ENCODE measurements at places on chromosomes 12 and 14.

DNA sequence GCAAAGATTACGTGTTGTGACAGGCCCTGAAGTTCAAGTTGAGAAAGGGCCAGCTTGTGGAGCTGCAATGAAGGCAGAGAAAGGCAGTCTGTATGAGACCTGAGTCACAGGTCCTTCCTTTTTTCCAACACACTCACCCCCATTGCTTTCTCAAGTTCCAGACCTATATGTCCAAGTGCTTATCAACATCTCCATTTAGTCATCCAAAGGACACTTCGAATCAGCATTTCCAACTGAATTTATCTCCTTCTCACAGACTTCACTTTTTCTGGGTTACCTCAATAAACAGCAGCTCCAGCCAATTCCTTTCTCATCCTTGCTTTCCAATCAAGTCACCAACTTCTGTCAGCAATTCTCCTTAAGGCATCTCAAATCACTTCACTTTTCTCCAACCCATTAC lies 56.4 kb upstream of the KIF21A start:
- no peak for DNase-seq

- DNase-seq, result no peak
Observed at GRCh38 chr12:126228936-126229335, 1163.7 kb downstream of the AACS start.

- no peak for DNase-seq
Observed at GRCh38 chr12:10048526-10048925, 18.0 kb downstream of the CLEC9A start.

- no peak for DNase-seq
Observed at GRCh38 chr12:52924764-52925716, 20.2 kb upstream of the KRT8 start.

- DNase-seq, result no peak
Observed at GRCh38 chr14:105336477-105337287, 22.1 kb downstream of the PACS2 start.

GRCh38 chr12:53230108-53230845 lies 1.7 kb downstream of the RARG start:
- no peak for DNase-seq

- no peak for DNase-seq
Observed at GRCh38 chr12:116547955-116548501, 11.2 kb upstream of the MAP1LC3B2 start.

DNA sequence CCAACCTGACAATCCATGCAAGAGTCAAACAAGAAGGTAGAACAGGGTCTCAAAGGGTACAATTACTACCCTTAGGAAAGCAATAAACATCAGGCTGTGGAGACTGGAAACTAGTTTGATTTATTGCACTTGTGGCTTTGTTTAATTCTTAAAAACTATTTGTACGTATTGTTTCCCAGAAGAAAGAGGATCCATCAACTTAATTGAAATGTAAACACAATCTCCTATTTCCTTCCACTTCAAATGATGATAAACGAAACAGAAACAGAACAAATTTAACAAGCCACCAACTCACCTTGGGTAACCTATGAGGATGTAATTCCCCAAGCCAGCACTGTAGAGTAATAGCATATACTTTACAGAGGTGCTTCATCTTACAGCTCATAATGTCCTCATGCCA lies 8.0 kb downstream of the STXBP6 start:
- DNase-seq, result no peak

- DNase-seq, result no peak
Observed at GRCh38 chr14:98954349-98955000, 317.5 kb downstream of the BCL11B start.

DNA sequence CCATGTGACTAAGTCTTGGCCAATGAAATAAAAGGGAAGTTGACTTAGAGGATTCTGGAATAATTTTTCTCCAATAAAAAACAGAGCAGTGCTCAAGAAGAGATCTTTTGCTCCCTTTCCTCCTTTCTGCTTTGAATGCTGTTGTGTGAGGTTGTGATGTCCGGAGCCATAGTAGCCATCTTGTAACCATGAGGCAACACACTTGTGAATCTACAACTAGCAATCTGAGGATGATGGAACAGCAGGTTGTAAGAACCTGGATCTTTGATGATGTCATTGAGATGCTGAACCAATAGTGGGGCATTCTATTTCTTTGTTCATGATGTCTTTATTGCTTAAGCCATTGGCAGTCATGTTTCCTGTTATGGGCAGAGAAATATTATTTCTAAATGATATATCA lies 230.0 kb upstream of the SRRM4 start:
- DNase-seq, result no peak

GRCh38 chr14:60215520-60216420 lies 33.3 kb upstream of the PPM1A start:
- DNase-seq, result no peak

DNA sequence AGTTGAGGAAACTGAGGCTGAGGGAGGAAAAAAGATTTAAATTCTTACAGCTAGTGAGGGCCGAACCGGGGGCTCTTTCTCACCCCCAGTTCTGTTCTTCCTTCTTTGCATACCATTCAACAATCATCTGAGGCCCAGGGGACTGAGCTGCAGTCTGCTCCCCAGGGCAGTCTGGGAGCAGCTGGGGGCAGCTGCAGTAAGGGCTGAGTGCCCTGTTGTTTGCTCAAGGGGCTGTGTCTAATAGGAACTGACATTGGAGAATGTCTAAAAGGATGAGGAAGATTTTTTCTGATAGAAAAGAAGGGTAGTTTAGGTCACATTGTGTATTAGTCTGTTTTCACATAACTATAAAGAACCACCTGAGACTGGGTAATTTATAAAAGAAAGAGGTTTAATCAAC lies 42.2 kb downstream of the SLC17A8 start:
- no peak for DNase-seq

- DNase-seq, result no peak
Observed at GRCh38 chr14:22668417-22668816, 24.3 kb upstream of the OR6J1 start.

GRCh38 chr14:50082308-50082742 lies 34.0 kb downstream of the VCPKMT start:
- DNase-seq, result no peak

DNA sequence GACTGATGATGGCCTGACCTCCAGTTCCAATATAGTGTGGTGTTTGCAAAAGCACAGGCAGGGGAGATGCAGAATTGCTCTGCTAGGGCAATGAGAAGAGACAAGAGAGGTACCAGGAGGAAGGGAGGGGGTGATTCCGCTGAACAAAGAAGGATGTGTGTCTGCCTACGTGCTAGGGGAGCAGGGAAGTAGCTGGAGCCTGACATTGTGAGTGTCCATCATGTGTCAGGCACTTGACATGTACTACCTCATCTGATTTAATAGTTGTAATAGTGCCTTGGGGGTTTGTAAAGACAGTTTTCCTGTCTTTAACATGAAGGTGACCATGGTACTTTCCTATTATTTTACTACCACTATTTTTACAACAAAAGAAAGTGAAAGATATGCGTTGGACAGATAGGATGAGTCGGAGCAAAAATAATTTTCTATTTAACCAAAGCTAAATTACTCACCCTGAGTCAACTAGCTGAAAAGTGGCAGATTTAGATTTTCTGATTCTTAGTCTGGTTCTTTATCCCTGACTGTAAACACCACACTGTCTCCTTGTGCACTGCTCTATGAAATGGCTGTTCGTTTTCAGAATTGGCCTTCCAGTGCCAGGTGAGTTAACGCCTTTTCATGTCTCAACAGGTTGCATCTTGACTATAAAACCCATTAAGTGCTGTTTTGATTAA lies 33.7 kb upstream of the TEAD4 start:
- no peak for DNase-seq

DNA sequence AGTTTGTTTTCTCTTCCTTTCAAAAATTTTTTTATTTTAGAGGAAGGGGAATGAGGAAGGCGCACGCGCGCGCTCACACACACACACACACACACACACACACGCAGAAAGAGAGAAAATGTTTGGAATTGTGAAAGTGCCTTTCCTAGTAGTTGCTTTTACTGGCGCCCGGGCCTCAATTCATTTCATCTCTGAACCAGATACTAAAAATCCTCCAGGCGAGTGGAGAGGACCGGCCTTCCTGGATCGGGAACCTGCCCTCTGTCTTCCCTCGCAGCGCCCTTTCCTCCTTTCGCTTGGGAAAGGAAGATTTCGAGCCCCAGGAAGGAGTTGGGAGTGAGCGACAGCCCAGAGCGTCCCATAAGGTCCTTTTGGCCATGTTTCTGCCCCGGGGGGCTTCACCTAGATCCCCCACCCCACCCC lies 7.8 kb upstream of the TBX3 start:
- no peak for DNase-seq

GRCh38 chr14:89667983-89668382 lies 250.9 kb upstream of the FOXN3 start:
- DNase-seq, result no peak

- no peak for DNase-seq
Observed at GRCh38 chr12:67692966-67693365, 44.4 kb downstream of the DYRK2 start.

GRCh38 chr14:69986336-69986735 lies 107.1 kb downstream of the SMOC1 start:
- DNase-seq, result no peak

- DNase-seq, result no peak
Observed at GRCh38 chr12:105864901-105865300, 273.9 kb downstream of the NUAK1 start.

- no peak for DNase-seq
Observed at GRCh38 chr14:74945852-74946658, 9.3 kb downstream of the PGF start.

- no peak for DNase-seq
Observed at GRCh38 chr14:97185186-97185585, 388.0 kb downstream of the VRK1 start.

DNA sequence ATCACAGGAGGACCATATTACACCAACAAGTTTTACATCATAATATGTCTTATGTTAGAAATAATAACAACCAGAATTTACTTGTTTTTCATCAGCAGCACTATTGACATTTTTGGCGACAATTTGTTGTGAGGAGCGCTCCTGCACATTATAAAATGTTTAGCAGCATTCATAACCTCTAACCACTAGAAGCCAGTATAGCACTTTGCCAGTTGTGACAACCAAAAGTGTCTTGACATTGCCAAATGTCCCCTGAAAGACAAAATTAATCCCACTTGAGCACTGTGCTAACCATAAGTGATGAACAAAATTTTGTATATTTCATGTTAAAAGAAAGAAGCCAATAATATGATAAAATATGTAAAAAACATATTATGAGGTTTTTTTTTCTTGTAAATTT lies 356.9 kb upstream of the LMO3 start:
- no peak for DNase-seq

DNA sequence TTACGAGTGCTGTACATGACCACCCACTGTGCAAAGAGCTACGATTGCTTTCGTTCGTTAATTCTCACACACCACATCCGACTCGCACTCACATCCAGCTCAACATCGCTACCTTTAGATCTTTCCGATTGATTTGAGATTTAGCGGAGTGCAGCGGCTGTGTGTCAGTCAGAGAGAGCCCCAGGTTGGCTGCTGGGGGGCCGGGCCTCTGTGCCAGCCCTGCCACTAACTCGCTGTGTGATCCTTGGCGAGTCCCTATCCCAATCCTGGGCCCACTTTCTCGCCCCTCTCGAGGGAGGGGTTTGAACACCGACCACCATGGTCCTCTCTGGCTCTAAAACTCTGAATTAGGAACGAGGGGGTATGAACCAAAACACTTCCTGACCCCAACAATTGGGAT lies 8.6 kb downstream of the DLK1 start:
- no peak for DNase-seq

GRCh38 chr12:108515916-108516315 lies 839 bp downstream of the FICD start:
- DNase-seq, result no peak

- DNase-seq, result no peak
Observed at GRCh38 chr12:109702111-109702841, 11.3 kb upstream of the FAM222A start.

GRCh38 chr14:80381807-80382363 lies 170.6 kb upstream of the DIO2 start:
- no peak for DNase-seq

GRCh38 chr12:113030875-113031525 lies 25.5 kb upstream of the DTX1 start:
- no peak for DNase-seq
